ENCODE measurements at places on chromosomes 5 and 9.
A peak's percentile ranks its signal among the peaks of the same experiment; 100 is the strongest.

DNA sequence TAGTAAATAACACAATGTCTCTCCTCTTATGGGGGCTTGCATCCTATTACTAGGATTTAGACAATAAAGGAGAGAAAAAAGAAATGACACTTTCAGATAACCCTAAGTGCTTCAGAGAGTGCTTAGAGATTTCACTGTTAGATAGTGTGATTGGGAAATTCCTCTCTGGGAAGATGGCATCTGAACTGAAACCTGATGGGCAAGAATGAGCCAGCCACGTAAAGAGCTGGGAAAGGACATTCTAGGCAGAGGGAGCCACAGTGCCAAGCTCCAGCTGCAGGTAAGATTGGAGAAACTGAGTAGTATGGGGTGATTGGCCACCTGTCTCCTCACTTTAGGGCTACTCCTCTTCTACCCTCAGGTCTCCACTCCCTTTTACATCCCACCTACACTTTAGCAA, 14.5 kb downstream of the CDO1 start:
- no peak for DNase-seq

- DNase-seq, result no peak
These were observed 426.7 kb downstream of the CDK5RAP2 start for GRCh38 chr9:120153258-120153657.

GRCh38 chr9:132044176-132044875, 35.3 kb downstream of the MED27 start:
- no peak for DNase-seq

GRCh38 chr5:29085142-29085541, 2046.8 kb upstream of the CDH9 start:
- no peak for DNase-seq

DNA sequence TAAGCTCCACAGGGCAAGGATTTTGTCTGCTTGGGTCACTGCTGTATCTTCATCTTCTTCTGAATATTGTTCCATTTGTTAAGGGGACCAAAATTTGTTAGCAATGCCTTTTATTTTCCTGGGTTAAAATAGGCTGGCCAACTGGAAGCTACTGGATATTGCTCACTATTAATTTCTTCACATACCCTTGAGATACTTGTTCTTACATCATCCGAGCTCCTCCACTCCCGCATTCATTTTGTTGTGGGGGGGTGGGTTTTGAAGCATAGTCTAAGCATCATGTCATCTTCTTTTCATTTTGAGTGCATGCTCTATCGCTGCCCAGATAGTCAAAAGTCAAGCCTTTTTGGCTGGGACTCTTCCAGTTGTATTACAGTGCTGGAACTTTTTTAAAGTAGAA, 42.5 kb upstream of the PIK3R1 start:
- no peak for DNase-seq

DNA sequence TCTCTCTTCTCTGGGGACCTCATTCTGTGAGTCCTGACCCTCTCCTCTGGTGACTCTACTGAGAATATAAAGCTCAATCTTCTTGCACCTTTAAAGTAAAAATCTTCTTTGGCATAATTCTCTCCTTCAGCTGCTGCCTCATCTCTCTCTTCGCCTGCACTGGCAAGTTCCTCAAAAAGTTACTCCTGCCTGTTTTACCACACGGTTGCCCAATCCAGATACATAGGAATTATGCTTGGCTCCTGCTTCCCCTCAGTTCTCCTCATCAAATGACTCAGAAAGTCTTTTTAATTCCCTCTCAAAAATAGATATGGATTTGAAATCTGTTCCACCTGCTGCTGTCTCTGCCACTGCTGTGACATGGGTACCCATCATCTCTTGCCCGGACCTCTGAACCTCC, 14.4 kb upstream of the HRCT1 start:
- no peak for DNase-seq

GRCh38 chr5:75885321-75885720, 168.1 kb upstream of the POC5 start:
- DNase-seq, result no peak

- DNase-seq, result no peak
These were observed 26.3 kb upstream of the ARSI start for GRCh38 chr5:150329038-150329437.

GRCh38 chr5:90171466-90171865, 238.1 kb downstream of the CETN3 start:
- no peak for DNase-seq

- peak; percentile 81 for DNase-seq
These were observed at the start of gene PCDH12 for GRCh38 chr5:141958113-141958512. TSS of gene PCDH12 (minus strand) at chr5:141958202. CDS start at chr5:141957851, 351 bp downstream.
